ENCODE measurements at places on chromosomes 6 and 20.

GRCh38 chr20:51434580-51435247 lies 107.8 kb downstream of the NFATC2 start:
- peak; percentile 92 for DNase-seq

- peak; percentile 6 for DNase-seq
Measured at GRCh38 chr6:76940191-76940590, 523.1 kb downstream of the HTR1B start.

DNA sequence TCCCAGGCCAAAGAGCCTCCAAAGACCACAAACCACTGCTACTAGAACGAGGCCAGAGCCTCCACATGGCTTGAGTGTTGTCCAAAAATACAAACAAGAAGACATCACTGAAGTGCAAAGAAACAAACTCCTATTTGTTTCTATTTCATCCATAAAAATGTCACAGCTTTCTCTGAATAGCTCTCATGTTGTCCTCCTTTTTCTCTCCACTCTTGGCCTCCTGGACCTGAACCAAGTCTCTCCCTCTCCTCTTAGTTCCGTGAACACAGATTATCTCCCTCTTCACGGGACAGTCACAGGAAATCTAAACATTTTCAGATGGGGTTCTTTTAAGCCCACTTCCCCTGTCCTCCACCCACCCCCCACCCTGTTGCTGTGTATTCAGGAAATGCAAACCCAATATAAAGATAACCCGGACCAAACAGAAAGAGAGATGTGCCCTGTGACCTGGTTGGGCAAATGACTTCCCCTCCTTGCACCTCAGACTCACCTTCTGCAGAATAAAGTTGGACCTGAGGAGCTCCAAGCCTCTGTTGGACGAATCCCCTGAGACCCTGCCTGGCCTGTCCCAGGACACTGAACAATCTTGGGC lies 75.8 kb upstream of the MRPS10 start:
- no peak for DNase-seq

- DNase-seq: no peak
Measured at GRCh38 chr6:147689398-147689797, 180.9 kb downstream of the SAMD5 start.

DNA sequence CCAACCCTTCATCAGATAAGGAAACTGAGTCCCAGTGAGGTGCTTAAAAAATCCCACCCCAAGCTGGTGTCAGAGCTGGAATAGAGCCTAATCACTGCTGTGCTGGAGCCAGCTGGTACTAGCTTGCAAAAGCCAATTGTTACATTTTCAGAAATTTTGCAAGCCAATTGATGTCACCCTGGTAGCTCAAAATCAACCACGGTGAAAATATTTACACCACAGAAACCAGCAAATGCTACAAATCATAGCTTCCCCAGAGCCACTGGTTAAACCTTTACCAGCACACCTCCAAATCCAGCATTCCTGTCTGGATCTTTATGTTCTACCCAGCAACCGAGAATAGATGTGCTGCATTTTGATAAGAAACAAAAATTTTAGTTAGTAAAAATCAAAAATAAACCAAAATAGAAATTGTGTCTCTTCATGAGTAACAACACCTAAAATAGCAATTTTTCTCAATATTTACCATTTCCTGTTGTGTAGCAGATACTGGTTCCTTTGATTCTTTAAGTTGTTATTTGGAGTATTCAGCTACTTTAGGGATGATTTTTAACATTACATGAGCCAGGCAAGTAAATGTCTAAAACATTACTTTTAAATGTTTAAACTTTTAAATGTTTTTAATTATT lies 7.2 kb upstream of the LCA5 start:
- DNase-seq: peak; percentile 55

GRCh38 chr6:93974332-93974731 lies 555.0 kb upstream of the EPHA7 start:
- DNase-seq: no peak

DNA sequence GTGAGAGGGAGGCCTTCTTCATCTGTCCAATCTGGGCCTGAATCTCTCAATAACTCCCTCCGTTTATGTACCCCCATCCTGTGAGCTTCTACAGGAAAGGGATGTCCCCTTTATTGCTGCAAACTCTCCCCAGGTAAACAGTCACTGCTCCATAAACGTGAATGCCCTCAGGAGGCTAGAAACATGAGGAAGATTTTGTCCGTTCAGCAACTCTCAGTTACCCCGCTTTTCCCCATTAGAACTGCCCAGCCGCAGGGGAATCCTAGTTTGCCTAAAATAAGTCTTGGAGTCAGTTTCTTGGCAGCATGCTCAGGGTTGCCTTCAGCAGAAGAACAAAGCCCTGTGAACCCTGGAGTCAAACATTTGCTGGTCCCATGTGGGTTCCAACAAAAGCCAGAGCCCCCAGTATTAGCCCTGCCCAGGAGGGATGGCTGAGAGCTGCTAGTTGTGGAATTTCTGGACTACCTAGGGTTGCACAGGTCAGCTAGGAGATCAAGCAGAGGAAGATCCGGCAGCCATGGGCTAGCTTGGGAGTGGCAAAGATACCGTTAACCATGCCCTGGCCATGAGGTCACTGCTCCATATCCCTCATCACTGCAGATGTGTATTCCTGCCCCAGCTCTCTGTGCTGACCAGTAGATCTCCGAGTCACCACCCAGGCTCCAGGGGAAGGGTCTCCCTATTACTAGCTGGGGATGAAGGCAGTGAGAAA lies 640 bp downstream of the LRRN4 start:
- DNase-seq: no peak

DNA sequence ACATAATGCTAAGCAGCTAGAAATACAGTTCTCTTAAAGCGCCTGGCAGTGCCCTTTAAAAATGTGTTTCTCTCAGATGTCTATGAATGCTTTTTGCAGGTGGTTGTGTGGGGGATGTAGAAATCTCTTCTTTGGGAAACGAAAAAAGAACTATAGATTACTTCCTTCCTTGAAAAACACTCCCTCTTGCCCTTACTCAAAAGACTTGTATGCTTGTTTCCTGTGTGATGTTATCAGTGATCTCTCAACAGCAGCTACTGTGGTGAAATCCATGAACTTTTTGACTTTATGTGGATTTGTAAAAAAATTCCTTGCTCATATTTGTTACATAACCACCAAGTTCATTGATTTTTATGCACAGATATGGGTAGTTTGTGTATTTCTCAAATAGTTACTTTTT lies 916.5 kb downstream of the QKI start:
- DNase-seq: no peak

DNA sequence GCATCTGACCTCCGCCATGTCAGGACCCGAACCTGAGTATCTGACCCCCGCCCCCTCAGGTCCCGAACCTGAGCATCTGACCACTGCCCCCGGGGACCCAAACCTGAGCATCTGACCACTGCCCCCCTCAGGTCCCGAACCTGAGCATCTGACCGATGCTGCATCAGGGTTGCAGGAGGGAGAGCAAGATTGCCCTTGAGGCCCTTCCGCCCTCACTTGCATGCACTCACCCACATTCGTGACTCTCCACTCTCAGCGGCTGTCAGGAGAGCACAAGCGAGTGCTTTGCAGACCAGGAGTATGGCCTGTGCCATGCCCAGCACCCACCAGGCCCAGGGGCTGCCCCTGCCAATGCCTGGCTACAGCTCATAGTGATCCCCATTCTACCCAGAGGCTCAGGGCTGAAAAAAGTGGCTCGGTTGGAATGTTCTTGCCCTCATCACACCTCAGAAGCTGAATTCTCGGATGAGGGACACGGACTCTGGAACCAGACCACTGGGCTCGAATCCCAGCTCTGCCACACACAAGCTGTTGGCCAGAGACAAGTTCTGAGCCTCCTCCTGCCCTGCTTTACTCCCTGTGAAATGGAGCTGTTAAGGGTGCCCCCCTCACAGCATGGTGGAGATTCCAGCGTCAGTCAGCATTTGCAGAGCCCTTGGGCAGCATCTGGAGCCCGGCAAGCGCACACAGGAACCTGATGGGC lies 82.1 kb downstream of the DLL1 start:
- DNase-seq: no peak

GRCh38 chr20:61525781-61526431 lies 273.8 kb downstream of the CDH4 start:
- no peak for DNase-seq

GRCh38 chr6:17478223-17478907 lies 85.0 kb downstream of the CAP2 start:
- no peak for DNase-seq

DNA sequence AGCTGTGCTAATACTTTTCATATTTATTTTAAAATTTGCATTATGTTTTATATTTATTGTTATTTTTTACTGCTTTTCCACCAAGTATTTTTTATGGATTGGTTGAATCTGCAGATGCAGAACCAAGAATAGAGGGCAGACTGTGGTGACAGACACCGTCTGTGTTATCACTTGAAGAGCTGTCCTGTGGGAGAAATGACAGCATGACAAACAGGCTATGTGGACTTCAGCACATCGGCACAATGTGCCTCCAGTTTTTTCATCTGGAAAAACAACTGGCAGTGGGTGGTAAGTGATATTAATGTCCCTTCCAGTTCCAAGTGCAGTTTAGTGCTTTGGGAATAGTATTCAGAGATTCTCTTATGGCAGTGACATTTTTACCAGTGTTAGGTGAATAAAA lies 492.9 kb downstream of the PRKN start:
- no peak for DNase-seq

GRCh38 chr6:157107915-157108651 lies 215.2 kb downstream of the TMEM242 start:
- DNase-seq: peak; percentile 96

- no peak for DNase-seq
Measured at GRCh38 chr6:33552252-33552651, 27.8 kb downstream of the BAK1 start.

DNA sequence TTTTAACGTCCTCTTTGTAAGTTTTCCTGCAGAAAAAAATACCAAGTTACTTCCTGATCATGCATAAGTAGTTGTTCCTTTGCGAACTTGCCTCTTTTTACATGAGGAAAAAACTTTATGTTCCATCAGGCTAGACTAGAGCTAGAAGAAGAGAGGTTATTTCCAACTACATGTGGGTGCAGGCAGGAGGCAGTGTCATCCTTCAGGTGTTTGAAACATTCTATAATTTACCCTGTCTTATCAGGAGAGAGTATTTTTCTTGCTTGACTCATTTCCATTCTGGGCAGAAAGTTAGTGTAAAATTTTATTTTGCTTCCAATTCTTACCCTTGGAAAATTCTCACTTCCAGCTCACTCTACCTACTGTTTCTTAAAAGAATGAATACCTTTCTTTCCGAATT lies 28.5 kb upstream of the EPHA7 start:
- DNase-seq: no peak
